ENCODE measurements at places on chromosomes 1 and 21.

GRCh38 chr1:155424091-155424490 is 103.4 kb downstream of the RUSC1 start:
- no peak for DNase-seq

- no peak for DNase-seq
Observed at GRCh38 chr1:119636491-119637089, 11.5 kb downstream of the ZNF697 start.

DNA sequence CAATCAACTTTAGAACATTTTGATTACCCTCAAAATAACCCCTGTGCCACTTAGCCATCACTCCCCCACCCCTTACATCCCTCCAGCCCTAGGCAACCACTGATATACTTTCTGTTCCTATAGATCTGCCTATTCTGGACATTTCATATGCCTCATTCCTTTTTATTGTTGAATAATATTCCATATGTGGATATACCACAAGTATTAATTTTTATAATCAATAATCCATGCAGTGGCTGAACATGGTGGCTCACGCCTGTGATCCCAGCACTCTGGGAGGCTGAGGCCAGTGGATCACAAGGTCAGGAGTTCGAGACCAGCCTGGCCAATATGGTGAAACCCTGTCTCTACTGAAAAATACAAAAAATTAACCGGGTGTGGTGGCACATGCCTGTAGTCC is 20.1 kb upstream of the MED18 start:
- DNase-seq: no peak

DNA sequence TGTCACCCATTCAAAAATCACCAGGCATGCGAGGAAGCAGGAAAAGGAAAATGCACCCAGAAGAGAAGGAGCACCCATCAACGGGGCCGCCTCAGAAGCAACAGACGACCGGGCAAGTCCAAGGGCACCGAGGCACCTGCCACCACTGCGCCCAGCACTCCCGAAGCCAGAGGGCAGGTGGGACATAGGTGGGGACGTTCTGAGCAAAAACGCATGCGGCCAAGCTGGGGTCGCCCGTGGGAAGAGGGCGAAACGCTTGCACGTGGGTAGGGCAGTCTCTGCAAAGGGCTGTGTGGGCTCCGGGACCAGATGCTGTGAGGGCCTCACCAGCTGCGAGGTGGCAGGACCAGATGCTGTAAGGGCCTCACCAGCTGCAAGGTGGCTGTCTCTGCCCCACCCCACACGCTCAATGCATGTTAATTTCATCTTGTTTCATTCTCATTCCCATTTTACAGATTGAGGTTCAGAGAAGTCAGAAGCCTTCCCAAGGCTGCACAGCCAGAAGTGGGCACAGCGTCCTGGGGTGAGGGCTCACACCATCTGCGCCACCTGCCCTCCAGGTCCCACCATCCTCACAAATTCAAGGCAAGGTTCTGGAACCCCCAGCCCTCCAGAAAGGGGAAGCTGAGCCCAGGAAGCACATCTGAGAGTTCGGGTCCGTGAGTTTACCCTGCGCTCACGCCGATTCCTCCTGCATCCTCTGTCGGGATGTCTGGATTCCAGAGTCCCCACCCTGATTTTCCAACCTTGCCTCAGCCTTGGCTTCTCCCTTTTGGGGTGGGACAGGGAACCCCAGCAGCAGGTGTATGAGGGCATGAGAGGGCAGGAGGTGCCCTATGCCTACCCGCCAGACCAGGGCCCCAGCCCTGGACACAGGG is 8.2 kb upstream of the SAMD11 start:
- no peak for DNase-seq

GRCh38 chr1:44693159-44693558 is 18.6 kb downstream of the ARMH1 start:
- DNase-seq: no peak

DNA sequence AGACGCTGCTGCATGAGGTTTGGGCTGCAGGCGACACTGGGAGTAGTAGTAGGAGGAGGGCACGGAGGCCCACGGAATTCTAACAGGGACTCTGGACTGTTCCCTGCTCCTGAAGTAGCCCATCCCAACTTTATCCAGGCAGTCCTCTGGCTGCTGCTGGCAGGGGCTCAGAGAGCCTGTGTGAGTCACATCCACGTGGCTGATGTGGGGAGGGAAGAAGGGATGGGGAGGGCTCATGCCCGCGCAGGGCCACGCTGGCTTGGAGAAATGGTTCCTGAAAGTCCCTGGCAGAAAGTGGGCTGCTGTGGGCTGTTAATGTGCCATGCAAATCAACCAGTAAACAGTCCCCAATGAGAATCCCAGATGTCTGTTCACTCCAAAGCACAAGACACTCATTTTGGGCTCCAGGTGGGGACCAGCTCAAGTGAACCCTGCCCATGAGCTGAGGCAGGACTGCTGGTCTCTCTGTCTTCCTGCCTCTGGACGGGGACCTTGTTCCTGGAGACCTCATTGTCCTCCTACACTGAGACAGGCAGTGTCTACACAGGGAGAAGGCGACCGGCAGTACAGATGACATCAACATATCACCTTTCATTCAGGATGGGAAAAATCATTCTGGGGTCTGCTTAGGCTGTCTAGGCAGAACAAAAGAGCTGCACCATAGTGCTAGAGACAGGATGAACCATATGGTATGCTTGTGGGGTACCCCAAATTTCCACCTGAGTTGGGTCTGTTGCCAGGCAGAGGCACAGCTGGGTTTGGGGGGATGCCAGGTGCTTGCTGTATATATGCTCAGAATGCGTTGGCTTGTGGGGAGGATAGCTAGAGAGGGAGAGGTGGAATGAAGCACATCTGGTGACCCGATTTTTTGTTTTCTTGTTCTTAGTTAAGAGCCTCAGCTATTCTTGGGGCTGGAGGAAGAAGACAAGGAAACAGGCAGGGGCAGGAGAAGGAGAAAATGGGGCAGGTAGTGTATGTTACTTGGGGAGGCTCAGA is 57.9 kb upstream of the FMOD start:
- peak; percentile 26 for DNase-seq

DNA sequence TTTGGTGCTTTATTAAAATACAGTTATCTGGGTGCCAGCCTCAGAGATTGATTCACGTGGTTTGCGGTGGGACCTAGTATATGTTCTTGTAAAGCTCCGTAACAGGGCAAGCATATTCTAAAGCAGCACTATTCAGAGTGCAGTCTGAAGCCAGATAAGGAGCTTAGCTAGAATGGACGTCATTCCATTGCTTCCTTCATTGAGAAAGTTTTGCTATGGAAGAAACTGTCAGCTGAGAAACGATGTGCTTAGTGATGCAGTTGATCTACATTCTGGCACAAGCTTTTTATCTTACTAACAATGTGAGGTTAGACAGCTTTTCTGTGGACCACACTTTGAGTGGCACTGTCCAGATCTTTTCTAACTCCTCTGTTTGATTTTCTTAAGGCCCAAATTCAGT is 26.2 kb downstream of the SLC44A3 start:
- no peak for DNase-seq

DNA sequence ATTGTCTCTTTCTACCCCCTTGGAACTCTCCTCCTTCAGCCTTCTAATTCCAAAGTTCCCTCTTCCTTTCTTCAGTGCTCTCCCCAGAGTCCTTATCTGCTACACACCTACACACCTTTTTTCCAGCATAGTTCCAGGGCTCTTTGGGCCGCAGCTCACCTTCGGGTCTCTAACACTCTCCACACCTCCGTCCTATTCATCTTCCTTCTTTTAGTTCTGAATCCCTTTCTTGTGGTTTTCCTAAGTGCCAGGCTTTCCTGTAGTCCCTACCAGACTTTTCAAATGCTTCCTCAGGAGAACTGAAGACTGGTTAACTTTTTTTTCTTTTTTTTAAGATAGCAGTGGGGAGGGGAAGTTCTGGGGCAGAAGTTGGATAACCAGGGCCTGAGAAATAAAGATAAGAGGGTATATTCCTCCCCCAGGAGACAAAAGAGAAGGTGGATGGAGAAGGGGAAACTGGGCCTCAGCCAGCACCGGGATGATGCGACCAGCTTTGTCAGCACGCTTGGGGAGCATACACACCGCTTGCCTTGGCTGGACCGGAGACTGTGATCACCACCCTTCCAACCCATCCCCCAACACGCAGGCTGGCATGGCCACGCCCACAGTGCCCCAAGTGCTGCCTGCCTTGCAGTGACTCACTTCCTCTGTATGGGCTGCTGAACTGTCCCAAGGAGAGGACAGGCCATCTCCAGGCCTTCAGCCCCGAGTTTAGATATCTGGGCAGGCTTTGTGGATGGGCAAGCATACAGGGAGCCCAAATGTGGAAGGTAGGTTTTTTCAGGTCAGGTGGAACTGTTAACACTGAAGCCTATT is 2.5 kb upstream of the CERS2 start:
- peak; percentile 91 for DNase-seq

DNA sequence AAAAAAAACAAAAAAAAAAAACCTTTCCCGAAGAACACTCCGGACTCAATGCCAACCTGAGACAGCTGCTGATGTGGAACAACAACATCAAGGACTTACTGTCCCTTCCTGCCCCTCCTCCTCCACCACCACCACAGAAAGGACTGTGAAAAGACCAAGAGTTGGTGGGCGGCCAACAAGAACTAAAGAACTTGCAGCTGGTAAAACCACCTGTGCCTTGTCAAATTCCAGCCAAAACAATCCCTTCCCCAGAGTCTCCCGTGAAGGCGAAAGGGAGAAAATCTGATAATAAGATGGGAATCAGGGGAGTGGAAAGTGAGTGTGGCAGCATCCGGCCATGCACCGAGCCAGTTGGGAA is 88.9 kb downstream of the PROX1 start:
- no peak for DNase-seq

DNA sequence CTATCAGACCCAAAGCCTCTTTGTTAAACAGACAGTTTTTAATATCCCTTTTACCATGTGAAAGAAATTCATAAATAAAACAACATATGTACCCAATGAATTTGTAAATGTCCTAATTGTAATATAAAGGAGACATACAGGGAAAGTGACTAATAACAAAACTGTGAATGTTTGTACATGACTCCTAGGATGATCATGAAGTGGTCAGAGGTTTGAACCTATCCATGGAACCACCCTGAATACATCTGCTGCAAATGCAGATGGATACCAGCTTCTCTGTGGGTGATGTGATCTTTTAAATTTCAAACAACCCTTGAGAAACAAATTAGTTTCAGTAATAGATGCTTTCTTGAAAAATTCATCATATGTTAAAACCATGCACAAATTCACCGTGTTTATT is 16.7 kb upstream of the ACBD3 start:
- DNase-seq: no peak

- DNase-seq: no peak
Observed at GRCh38 chr21:23478381-23478780, 2128.9 kb downstream of the MRPL39 start.

DNA sequence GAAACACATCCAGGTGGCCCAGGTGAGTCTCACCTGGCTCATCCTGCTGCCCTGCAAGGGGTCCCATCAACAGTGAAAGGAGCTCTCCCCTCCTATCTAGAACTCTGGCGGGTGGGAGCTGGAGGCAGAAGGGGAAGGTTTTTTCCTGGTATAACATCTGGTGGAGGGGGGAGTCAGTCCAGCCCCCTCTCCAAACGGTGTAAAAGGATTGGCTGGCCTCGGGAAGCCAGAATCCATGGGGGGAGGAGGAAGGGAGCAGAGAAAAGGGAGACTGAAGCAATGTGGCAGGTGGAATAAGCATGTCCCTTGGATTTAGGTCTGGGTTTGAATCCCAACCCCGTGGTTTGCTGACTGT is 1.2 kb upstream of the CAMK2N1 start:
- DNase-seq: no peak

DNA sequence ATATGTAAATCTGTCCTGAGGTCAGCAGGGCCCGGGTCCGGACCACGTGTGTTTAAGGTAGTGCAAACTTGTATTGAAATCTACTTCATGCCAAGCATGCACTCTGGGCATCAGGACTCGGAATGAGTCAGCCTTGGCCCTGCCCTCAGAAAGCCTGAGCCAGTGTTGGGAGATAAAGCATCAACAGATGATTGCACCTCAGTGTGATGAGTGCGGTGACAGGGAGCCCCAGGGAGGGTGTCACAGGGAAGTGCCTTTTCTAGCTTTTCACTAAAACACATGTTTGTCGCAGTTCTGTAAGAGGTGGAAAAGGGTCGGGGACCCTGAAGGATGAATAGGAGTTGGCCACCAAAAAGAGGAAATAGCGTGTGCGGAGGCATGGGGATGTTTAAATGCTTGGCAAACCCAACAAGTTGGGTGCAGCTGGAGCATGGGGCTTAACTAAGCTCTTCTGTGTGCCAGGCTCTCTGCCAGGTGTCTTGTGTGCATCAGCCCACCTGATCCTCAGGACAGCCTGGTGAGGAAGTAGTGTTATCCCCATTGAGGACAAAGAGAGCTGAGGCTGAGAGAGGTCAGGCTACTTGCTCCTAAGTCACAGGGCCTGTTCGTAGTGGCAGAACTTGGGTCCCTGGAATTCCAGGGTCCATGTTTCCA is 48.2 kb upstream of the EPB41 start:
- no peak for DNase-seq

DNA sequence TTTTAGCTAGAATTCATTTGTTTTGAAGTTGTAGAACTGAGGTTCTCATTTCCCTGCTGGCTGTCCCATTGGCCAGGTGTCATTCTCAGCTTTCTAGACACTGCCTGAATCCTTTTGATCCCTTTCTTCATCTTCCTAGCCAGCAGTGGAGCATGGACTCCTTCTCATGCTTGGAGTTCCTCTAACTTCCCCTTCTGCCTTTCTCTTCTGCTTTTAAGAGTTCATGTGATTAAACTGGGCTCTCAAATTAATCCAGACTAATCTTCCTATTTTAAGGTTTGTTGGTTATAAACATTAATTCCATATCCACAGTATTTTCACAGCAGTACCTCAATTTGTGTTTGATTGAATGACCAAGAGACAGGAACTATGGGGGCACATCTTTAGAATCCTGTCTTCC is 52.3 kb downstream of the ADAMTS5 start:
- no peak for DNase-seq

GRCh38 chr1:20584890-20585289 is 4.0 kb upstream of the CDA start:
- DNase-seq: peak; percentile 20

DNA sequence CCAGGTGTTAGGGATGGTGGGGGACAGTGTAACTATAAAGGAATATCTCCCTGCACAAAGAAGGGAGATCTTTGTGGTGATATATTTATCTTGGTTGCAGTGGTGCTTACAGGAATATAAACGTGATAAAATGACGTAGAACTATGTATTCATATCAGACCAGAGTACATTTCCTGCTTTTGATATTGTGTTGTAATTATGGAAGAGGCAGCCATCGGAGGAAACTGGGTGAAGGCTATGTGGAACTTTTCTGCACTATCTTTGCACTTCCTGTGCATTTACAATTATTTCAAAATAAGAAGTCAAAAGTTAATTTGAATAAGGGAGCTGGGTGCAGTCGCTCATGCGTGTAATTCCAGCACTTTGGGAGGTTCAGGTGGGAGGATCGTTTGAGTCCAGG is 37.6 kb downstream of the NDUFS5 start:
- no peak for DNase-seq

DNA sequence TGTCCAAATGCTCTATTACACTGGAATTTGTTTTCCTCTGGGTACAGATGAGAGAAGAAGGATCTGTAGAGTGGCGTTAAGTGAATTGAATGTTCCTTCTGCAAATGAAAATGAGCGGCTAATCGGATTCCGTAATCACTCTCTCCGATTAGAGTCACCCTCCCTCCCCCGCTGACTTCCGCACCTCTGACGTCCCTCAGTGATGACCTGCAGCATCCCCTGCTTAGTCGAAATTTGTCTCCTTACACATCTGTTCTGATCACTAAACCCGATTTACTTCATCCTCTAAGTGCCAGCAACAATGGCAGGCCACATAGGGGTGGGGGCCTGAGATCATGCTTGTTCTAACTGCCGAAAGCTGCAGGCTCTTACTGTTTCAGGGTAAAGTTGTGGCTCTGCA is 378.7 kb downstream of the SEC16B start:
- no peak for DNase-seq

All from SW480 (cell line).